ENCODE measurements at places on chromosomes 6 and 20.

GRCh38 chr6:135951169-135951568 lies 99.7 kb downstream of the PDE7B start:
- no peak for DNase-seq

- DNase-seq = no peak
Measured at GRCh38 chr6:75308250-75308988, 23.8 kb upstream of the TMEM30A start.

- no peak for DNase-seq
Measured at GRCh38 chr6:90285611-90286381, 10.8 kb downstream of the BACH2 start.

GRCh38 chr20:42261766-42262270 lies 643.6 kb upstream of the CHD6 start:
- no peak for DNase-seq
